Gastrocnemius medialis (tissue), 4 donors: ENCODE measurements at places on chromosomes 1 and 21. TPM values are rescaled to one million over a fixed set of nuclear protein-coding genes. Genes with fewer than 3 reads are reported as not detected.

The S100A7 gene
- not detected for total RNA-seq

DNA sequence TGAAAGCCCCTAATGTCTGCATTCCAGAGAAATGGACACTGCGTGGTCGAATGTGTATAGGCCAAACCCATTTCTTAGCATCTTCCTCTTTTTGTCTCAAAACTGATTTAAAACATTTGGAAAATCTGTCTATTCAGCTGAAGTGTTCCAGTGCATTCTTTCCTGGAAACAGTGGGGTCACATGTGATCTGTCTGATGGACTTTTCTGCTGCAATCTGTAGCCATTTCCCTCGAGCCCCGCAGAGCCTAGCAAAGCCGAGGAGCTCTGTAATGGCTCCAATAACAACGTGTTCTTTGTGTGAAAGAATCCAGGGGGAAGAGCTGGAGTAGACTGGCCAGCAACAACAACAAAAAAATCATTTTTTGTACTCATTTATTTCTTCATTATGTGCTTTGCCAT lies 329.3 kb downstream of the BARHL2 start:
- H3K27ac ChIP-seq, result no peak overlapping the region
- no peak for DNase-seq
- no peak overlapping the region for H3K4me3 ChIP-seq
- no peaks in the 10 kb centered on the region for H3K27me3 ChIP-seq
- no peaks in the 10 kb centered on the region for H3K36me3 ChIP-seq

DNA sequence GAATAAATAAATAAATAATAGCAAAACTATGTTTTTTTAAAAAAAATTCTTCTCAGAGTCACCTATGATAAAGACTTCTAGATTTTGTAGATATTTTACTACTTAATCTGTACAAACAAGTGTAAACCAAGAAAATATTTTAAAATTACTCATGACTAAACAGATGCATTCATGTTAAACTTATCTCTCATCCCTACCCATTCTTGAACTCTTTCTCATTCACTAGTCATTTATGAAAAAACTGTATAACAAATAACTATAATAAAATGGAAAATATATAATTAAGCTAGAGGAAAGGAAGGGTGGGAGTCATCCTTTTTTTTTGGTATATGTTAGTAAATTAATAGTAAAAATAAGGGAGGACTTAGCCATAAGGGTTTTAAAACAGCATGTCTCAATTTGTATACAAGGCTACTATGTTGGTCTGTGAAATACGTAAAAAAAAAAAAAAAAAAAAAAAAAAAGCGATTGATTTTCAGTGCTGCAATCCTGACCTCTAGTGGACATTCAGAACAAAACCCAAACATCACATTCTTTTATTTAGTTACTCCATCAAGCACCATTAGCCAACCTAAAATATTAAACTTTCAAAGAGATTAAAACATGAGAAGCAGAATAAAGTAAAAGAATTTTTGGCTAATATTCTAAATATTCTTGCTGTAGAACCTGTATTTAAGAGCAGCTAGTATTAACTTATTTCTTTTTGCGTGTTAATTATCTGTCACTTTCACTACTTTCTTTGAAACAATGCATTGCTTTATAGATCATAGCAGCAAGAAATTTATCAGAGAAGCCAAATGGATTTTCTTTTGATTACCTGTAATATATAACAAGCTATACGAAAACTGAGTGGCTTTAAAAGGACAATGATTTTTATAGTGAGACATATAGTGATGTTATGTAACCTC lies 255.8 kb upstream of the CACYBP start:
- DNase-seq, result no peak
- no peaks in the 10 kb centered on the region for H3K27me3 ChIP-seq
- H3K36me3 ChIP-seq, result no peaks in the 10 kb centered on the region
- H3K4me3 ChIP-seq, result no peak overlapping the region

GRCh38 chr1:173505391-173505790 lies 28.3 kb downstream of the PRDX6 start:
- no peaks in the 10 kb centered on the region for H3K36me3 ChIP-seq
- no peak for DNase-seq
- H3K4me3 ChIP-seq, result no peak overlapping the region
- no peaks in the 10 kb centered on the region for H3K4me1 ChIP-seq
- no peaks in the 10 kb centered on the region for H3K27me3 ChIP-seq
- no peak overlapping the region for H3K27ac ChIP-seq

DNA sequence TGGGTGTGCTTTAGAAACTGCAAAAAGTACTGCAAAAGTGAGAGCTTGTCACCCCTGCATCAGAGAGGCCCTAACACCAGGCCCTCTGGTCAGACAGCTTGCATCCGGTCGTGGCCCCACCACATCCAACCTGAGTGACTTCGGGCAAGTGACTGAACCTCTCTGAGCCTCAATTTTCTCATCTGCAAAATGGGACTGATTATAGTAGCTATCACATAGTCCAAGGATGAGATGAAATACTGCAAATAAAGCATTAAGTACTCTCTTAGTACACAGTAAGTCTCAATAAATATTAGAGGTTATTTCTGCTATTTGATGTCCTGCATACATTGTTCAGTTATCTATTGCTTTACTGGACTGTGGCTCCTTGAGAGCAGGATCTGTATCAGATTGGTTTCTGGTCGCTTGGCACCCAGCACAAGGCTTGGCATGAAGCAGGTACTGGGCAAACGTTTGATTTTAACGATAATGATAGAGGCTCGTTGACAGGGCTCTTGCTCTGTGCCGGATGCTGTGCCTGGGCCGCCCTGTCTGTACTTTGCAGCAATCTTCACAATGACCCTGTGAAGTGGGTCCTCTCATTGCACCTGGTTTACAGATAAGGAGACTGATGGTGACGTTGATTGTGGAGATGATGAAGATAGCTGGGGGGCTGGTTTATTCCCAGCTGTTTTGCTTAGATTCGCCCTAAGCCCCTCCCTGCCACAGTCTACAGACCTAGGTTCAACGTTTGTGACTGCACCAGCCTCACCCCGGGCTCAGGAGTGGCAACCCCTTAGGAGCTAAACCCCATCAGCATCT lies 43.6 kb downstream of the RAP1GAP start:
- peaks cover 37% of the 10 kb centered on the region for H3K27me3 ChIP-seq
- no peak for DNase-seq
- H3K36me3 ChIP-seq, result no peaks in the 10 kb centered on the region
- H3K4me3 ChIP-seq, result no peak overlapping the region
- H3K27ac ChIP-seq, result no peak overlapping the region

The REN gene
- total RNA-seq, result 0.22 TPM

GRCh38 chr1:36912365-36912865 lies 121.9 kb downstream of the GRIK3 start:
- no peak overlapping the region for H3K4me3 ChIP-seq
- no peak for DNase-seq
- no peaks in the 10 kb centered on the region for H3K4me1 ChIP-seq
- no peaks in the 10 kb centered on the region for H3K36me3 ChIP-seq

DNA sequence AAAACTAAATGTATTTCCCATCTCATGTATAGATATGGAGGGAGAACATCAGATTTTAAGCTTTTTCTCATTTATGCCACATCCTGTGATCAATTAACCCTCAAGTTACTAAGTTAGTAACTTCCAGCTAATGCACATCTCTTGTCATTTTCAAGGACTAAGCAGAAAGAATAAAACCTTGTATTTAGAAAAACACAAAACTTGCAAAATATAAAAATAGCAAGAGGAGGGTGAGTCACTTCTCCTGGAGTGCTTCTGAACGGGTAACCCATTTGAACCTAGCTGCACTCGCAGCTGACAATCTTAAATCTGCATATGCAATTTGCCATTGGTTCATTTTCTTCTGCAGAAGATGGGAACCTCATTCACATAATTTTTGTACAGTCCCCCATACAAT lies 500.5 kb downstream of the SETD4 start:
- no peak overlapping the region for H3K4me3 ChIP-seq
- no peaks in the 10 kb centered on the region for H3K27me3 ChIP-seq
- no peaks in the 10 kb centered on the region for H3K36me3 ChIP-seq
- no peak for DNase-seq
- H3K27ac ChIP-seq, result no peak overlapping the region

- H3K36me3 ChIP-seq, result peaks cover 30% of the 10 kb centered on the region
- H3K27ac ChIP-seq, result no peak overlapping the region
- no peaks in the 10 kb centered on the region for H3K27me3 ChIP-seq
- no peak for DNase-seq
- no peak overlapping the region for H3K4me3 ChIP-seq
These were observed 4.0 kb downstream of the TOMM40L start for GRCh38 chr1:161229896-161230295.

The TESK2 gene
- 5.8 TPM for total RNA-seq

- H3K27ac ChIP-seq, result no peak overlapping the region
- H3K4me3 ChIP-seq, result no peak overlapping the region
- no peaks in the 10 kb centered on the region for H3K27me3 ChIP-seq
- H3K4me1 ChIP-seq, result peaks cover 60% of the 10 kb centered on the region
- H3K36me3 ChIP-seq, result no peaks in the 10 kb centered on the region
These were observed 68.0 kb downstream of the PLPP3 start for GRCh38 chr1:56511364-56511763.

- peaks cover 4% of the 10 kb centered on the region for H3K4me1 ChIP-seq
- no peaks in the 10 kb centered on the region for H3K36me3 ChIP-seq
- no peak for DNase-seq
- H3K4me3 ChIP-seq, result no peak overlapping the region
These were observed 8.5 kb upstream of the NBL1 start for GRCh38 chr1:19635646-19636045.

The KCNK1 gene
- total RNA-seq, result 0.20 TPM

DNA sequence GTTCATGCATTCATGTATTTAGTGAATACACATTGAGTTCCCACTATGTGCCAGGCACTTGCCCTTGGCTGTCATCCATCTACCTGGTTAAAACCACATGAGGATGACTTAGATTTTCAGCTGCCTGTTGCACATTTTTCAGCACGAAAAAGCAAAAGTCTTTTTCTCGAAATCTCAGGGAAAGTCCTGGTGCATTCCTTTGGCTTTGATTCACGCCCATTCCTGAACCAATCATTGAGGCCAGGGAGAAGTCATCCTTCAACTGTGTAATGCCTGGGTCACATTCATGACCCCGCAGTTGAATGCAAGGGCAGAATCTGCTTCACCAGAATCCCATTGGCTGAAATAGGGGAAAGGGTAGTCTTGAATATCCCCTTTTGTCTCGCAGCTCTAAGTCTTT lies 84.4 kb downstream of the RNF220 start:
- peaks cover 9% of the 10 kb centered on the region for H3K4me1 ChIP-seq
- H3K27me3 ChIP-seq, result no peaks in the 10 kb centered on the region

The BATF3 gene
- total RNA-seq, result not detected
